GM19239 (cell line): ENCODE measurements at places on chromosomes 6 and 20.
A peak's percentile ranks its signal among the peaks of the same experiment; 100 is the strongest.

DNA sequence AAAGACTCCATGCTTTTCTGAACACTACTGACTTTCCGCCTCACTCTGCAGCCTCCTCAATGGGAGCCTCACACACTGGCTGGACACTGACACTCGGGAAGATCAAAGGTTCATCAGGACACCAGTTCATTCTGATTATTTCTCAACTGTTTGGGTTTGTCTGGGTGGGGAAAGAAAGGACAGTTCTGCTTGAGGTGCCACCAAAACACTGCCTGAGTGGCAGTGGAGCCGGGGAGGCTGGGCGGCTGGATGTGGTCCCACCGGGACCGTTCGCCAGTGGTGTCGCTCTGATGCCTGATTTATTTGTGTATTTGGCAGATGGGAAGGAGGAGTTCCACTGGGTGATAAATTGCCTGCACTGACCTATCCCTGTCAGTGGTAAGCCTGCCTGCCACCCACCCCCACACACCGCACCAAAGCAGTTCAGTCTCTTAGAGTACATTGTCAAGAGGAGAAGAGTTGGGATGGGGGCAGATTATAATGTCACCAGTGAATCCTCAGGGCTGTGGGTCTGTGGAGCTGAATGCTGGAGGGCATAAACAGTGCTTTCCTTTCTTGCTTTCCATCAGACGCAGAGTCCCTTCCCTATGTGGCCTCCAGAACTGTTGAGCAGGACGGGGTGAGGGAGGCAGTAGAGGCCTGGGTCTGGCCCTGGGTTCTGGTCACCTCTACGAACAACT lies 49.8 kb downstream of the EDN1 start:
- no peak for DNase-seq

DNA sequence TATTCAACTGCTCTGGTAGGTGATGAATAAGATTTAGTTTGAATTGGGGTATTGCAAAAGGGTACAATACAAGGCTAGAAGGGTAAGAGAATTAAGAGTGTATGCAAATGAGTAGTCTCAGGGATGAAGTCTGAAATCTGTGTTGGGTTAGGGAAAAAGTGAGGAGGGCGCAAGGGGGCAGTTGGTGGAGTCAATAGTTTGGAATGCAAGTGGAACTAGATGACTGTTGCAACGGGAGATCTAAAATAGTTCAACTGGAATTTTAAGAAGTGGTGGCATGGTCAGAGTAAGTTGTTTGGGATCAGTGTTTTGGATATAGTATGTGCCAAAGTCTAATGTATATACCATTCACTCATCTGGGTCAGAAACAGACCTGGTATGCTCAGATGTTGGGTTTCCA lies 329.6 kb downstream of the GJA1 start:
- no peak for DNase-seq

- no peak for DNase-seq
These were observed 109.4 kb upstream of the EMILIN3 start for GRCh38 chr20:41476013-41476441.

DNA sequence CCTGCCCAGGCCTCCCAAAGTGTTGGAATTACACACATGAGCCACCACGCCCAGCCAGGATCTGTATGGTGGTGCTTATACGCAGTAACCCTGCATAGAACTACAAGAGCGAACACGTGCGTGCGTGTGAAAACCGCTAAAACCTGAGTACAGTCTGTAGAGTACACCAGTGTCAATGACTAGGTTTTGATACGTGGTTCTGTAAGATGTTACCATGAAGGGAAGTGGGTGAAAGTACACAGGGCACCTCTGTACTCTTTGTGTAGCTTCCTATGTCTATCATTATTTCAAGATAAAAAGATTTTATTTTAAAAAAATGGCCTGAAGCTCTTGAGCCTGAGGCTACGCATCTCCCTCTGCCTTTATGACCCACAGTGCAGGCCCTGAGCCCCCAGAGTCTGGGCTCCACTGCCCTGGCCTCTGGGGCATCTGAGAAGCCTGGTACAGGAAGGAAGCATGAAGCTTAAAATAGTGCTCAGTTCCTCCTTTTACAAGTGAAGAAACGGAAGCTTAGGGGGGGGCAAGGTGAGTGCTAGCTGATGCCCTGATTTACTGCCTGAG lies 21.6 kb downstream of the LY86 start:
- DNase-seq, result peak; percentile 92

DNA sequence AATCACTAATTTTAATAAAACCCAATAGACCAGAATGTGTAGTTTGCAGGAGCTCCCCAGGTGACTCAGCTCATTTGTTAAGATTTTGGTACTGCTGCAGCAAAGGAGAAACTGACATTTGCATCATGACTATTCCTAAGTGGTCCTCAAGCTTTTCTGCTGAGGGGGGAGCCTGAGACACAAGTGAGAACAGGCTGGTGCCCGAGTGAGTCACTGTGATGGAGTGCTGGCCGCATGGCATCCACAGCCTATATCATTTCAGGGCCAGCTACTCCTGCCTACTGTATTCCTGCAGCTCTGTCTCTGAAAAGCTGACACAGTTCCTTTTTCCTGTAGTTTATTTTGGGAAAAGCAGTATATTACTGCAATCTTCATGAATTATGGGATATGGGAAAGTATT lies 113.7 kb upstream of the ENPP5 start:
- no peak for DNase-seq

DNA sequence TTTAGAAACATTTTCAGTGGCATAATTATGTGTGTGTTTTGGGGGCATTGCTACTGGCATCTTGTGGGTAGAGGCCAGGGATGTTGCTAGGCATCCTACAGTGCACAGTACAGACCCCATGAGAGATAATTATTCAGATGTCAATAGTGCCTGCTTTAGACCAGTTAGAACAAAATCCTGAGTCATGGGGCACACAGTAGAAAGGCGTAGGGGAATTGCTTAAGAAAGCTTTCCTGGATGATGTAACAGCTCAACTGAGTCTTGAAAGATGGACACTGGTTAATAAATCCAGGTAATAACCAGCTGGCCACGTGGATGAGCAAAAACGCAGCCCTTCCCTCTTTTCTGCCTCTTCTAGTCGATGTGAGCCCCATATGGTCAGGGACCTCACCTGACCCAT lies 51.1 kb downstream of the KCNB1 start:
- DNase-seq, result no peak

DNA sequence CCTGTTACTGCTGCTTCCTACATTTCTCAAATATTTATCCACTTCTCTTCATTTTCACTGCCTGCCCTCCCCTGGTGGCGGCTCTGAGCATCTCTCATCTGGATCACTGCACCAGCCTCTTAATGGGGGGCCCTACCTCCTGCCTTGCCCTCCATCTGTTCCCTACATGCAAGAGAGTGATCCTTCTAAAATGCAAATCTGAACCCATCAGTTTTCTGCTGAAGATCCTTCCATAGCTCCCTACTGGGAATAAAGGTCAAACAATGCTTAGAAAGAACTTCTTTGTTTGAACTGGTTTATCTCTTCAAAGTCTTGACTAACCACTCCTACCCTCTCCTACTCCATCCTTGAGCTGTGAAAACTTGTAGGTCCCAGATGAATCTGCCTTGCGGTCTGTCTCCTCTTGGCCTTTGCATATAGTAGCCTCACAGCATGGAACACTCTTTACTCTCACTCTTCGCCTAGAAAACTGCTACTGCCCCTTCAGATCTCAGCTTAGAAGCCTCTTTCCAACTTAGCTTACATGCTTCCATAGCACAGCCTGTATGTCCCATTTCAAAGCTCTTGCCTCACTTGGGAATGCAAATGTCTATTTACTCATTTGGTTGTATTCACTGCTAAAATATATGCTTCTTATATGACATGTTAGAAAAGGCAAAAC lies 119.3 kb downstream of the QRSL1 start:
- no peak for DNase-seq

DNA sequence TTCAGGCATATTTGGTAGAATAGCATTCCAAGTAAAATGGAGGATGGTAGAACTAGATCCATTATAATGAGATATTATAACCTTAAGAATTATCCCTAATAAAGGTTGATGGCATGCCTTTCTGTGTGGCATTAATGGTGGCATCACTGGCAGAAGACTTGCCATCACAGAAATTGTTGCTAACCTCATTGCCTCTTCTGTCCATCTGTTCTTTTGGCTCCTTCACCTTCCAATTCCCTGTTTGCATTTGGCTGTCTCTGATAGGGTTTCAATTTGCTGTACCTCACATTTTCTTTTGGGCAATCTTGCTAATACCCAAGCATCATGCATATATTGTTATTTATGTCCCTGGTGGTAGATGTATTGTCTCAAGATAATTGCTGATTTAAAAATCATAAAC lies 98.9 kb downstream of the SMPDL3A start:
- DNase-seq, result no peak

GRCh38 chr6:83509441-83509840 lies 2.9 kb upstream of the PRSS35 start:
- DNase-seq, result no peak

- DNase-seq, result no peak
These were observed 10.7 kb downstream of the PXMP4 start for GRCh38 chr20:33709398-33709797.

GRCh38 chr6:71252410-71252809 lies 36.2 kb upstream of the OGFRL1 start:
- DNase-seq, result no peak

DNA sequence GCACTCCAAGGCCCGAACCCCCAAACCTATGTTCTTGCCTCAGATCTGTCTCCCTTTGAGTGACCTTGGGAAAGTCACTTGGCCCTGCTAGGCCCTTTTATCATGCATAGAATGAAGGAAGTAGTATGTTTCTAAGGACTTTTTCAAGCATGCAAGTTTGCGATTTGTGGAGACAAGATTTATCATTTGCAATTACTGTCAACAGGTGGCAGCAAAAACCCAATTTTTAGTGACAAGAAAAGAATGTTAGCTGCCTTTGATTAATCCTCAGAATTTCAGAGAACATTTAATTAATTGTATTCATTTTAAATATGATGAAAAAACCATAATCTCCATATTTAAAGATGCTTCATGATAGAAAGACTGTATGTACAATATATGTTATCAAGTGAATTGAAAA lies 28.3 kb upstream of the PREP start:
- DNase-seq, result no peak

DNA sequence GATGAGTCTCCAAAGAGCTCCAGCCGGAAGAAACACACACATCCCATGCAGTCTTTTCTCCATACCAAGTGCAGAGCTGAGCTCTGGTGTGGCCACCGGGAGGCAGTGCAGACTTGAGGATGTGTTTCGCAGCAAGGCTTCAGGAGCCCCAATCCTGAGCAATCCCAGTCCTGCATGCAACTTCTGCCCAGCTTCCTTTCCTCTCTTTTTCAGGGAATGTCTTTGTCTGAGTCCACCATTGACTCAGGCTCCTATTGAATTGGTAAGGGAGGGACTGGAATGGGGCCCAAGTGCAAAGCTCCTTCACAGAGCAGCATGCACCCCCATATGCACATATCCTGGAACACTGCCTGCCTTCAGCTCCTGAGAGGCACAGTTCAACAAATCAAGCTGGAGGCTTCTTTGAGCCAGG lies 50.5 kb upstream of the ASIP start:
- peak; percentile 29 for DNase-seq

DNA sequence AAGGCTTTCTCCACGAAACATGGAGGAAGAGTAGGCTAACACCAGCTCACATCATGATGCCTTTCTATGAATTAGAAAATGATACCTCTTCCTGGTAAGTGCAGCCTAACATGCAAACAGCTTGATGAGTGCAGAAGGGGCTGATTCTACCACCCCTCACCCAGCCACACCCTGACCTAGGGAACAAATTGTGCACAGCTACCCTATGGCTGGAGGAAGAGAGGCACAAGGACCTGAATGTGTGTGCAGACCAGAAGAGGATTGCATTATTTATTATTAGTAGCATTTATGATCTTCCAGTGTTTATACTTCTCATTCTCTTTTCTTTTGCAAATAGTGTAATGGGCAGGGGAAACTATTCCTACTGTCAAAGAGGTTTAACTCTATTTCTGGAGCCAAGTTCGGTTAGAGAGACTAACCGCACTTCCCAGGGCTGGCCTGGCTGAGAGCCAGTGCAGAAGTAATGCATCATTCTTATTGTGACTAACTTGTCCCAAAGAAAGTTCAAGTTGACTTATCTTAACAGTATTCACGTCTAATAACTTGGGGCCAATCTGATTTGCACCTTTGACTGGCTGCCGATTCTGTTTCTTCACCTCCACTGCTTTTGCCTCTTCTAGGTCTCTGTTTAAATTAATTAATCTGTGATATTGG lies 237.5 kb downstream of the CD83 start:
- no peak for DNase-seq

GRCh38 chr6:107636486-107636885 lies 146.6 kb downstream of the SOBP start:
- no peak for DNase-seq

DNA sequence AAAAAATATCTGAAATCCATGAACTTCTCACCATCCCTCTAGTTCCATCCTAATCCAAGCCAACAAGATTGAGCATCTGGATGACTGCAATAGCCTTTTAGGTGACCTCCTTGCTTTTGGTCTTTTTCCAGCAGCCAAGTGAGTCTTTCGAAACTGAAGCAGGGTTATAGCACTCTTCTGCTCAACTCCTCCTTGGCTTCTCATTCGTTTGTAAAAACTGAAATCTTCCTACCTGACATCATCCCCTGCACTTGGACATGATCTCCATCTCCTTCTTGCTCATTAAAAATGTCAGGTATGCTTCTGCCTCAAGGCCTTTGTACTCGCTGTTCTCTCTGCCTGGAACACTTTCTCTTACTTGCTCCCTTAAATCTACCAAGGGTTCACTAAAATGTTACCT lies 46.0 kb downstream of the STX7 start:
- DNase-seq, result no peak

DNA sequence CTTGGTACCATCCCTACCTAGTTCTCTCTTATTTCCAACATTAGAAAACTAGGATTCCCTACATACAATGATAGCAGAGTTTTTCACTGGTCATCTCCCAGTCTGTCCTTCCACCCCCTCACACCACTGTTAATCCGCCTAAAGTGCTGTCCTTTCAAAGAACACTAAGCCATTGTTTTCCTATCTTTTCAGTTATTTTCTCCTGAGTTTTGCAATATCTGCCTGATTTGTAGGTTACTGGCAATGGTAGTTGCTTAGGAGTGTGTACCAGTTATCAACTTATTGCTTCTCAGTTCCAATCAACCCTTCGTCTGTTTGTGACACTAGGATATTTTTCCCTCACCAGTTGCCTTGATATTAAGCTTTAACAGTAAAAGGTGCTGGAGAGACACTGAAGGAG lies 135.0 kb downstream of the EPM2A start:
- no peak for DNase-seq

DNA sequence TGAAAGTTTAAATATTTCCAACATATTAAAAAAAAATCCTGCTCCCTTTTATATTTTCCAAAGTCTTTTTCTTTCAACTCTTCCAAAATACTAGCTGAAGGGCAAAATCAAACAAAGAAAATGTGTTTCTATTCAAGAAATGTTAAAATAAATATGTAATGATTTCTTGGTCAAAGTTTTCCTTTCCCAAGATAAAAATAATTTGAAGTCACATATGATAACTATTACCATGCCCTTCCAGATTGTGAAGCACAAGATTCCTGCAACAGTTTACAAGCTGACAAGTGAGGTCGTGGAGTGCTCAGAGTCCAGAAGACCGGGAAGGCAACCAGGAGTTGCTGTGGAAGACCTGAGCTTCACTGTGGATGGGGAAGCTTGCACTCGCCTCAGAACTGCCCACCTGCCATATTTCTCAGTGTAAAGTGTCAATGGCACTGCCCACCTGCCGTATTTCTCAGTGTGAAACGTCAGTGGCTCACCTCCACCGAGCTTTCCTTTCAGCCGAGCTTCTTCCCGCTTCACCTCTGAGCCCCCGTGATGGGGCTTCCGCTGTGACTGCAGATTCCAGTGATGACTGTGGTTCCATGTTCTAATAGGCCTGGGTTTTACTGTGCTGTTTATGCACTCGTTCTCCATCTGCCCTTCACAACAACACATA lies 160.5 kb downstream of the THBS2 start:
- DNase-seq, result no peak

- DNase-seq, result no peak
These were observed 42.3 kb downstream of the SLC22A23 start for GRCh38 chr6:3414327-3415081.
